SW 1271 (cell line): ENCODE measurements at places on chromosomes 13 and 19.

- DNase-seq: no peak
Observed at GRCh38 chr13:83592095-83592494, 290.2 kb downstream of the SLITRK1 start.

DNA sequence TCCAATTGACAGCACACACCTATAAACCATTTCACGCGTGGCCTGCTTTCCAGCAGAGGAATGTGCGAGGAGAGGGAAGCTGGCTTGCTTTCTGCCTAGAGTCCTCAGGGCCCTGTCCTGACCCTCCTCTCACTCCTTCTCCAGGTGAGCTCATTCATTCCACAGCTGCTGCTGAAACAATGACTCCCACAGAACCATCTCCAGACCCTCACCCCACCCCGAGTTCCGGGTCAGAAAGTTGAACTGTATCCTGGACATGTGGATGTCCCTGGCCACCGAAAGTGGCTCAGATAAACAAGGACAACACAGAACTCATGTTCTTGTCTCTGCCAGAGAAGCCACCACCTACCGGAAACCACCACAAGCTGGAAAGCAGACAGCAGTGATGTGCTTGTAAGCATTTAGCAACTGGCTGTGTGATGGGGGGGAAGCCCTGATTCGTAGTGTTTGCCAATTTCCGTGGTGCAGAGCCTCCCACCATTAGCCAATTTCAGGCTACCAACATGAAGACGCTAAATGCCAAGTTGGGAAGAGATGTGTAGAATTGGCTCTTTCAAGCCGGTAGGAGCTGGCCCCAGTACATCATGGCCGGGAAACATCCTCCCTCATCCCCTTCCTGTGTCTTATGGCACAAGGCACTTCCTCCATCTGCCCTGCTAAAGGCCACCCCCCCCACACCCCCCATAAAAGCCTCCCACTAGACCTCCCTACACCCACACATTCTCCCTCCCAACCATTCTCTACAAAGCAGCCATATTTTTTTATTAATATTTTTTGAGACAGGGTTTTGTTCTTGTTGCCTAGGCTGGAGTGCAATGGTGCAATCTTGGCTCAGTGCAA lies 5.0 kb downstream of the SYCE2 start:
- DNase-seq: no peak

DNA sequence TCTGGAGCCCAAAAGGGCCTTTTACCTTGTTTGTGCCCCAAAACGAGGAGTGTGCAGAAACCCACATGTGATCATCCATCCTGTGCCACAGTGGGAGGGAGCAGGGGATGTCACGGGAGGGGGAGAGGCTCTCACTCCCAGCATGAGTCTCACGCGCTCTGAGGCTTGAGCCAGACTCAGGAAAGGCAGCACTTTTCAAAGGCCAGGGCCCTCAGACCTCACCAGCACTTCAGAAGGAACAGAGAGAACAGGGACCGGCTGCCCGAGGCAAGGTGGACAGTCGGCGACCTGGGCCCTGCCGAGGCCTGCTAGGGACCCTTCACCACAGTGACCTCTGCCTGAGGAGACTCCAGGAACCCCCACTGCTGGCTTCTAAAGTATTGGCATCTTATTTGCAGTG lies 71.7 kb upstream of the WASF3 start:
- DNase-seq: no peak

DNA sequence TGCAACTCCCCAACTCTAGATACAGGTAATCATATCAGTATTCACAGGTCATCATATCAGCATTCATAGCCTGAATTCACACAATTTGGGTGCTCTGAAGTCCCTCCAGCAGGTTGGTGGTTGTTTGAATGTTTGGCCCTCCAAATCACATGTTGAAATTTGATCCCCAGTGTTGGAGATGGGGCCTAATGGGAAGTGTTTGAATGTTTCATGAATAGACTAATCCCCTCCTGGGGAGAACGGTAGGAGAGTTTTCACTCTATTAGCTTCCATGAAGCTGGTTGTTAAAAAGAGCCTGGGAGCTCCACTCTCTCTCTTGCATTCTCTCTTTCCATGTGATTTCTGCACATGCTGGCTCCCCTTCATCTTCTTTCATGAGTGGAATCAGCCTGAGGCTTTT lies 288.6 kb upstream of the PCDH9 start:
- no peak for DNase-seq

DNA sequence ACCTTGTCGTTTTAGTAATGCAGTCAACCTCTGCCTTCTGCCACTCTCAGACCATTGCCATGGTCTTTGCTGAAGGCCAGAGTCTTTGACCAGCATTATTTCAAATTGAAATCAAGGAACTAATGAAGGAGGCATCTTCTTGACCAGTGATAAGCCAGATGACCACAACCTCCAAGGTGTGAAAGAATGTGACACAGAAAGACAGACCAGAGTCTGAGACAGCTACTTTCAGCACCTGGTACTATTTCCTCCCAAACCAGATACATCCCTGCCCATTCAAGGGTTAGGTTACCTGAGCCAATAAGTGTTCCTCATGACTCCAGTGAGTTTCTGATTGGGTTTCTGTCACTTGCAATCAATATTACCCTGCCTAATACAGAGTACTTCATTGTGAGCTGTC lies 20.3 kb upstream of the RNASEH2B start:
- DNase-seq: no peak

DNA sequence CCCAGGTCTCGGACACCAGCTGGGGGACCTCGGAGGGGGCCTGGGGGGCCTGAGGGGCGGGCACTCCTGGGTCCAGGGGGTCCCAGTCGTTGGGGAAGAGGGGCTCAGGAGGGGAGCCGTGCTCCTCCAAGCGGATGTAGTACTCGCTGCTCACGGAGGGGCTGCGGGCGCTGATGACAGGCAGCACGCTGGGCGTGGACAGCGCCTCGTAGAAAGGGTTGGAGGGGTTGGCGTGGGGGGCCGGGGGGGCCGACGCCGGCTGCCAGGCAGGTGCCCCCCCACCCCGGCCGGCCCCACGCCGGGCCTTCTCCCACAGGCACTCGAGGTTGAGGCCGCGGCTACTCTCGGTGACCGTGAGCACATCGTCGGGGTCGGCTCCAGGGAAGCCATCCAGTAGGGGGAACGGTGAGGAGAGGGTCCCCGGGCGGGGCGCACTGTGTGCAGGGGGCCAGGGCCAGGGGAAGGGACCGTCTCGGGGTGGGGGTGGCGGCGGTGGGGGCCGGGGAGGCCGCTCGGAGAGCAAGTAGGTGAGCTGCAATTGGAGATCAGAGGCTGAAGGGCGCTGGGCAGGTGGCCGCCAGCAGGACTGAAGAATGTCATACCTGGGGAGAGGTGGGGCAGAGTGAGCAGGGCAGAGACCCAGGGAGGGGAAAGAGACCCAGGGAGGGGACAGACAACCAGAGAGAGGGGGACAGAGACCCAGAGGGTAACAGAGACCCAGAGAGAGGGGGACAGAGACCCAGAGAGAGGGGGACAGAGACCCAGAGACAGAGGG lies 12.1 kb downstream of the LMTK3 start:
- no peak for DNase-seq

DNA sequence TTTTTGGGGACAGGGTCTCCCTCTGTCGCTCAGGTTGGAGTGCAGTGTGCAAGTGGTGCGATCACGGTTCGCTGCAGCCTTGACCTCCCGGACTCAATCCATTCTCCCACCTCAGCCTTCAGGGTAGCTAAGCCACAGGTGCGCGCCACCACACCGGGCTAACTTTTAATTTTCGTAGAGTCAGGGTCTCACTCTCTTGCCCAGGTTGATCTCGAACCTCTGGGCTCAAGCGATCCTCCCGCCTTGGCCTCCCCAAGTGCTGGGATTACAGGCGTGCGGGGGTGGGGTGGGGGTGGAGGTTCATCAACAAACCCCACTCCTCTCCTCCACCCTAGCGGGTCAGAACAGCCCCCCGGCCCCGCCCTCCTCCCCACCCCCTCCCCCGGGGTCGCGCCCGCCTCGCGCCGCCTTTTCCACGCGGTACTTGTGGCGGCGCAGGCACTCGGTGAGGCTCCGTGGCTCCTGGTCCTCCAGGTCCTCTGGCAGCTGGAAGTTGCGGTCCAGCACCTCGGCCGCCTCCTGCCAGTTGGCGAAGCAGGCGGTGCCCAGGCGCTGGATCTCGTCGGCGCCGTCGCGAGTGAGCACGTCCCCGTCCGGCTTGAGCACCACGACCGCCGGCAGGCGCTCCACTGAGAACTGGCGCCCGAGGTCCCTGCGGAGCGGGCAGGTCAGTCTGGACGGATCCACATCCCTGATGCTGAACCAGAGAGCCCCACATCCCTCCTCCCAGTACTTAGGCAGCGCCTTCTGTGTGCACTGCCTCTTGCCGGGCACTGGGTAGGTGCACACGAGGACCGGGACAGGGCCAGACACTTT lies 5.2 kb downstream of the NXNL1 start:
- DNase-seq: no peak

GRCh38 chr13:113591750-113592149 lies 7.2 kb downstream of the TFDP1 start:
- no peak for DNase-seq

DNA sequence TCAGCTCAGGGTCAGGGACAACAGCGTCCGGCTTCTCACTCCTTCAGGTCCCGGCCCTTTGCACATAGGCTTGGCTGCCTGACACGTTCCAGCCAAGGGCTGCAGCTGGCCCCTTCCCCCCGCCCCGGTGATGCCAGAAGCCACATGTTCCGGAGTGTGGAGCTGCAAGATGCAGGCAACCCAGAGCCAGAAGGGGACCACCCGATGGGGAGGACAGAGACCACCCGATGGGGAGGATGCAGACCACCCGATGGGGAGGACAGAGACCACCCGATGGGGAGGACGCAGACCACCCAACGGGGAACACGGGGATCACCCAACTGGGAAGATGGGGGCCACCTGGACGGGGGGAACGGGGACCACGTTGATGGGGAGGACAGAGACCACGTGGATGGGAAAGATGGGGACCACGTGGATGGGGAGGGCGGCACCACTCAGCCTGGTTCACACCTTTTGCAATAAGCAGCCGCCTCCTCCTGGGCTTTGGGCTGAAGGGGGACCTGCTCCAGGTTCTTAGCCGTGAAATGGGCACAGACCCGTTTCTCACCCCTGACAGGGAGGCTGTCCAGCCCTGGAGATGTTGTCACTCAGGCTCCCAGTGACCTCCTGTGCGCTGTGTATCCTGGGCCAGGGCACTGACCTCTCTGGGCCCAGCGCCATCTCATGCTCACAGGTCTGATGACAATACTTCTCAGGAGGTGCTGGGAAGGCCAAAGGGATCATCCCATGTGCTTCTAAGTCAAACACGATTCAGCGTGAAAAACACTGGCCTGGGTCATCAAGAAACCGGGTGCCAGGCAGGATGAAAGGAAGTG lies 34.5 kb downstream of the C13orf46 start:
- DNase-seq: no peak

- no peak for DNase-seq
Observed at GRCh38 chr13:96091164-96092117, 1.5 kb downstream of the HS6ST3 start.

- no peak for DNase-seq
Observed at GRCh38 chr13:90171649-90172048, 1175.8 kb upstream of the MIR17HG start.

DNA sequence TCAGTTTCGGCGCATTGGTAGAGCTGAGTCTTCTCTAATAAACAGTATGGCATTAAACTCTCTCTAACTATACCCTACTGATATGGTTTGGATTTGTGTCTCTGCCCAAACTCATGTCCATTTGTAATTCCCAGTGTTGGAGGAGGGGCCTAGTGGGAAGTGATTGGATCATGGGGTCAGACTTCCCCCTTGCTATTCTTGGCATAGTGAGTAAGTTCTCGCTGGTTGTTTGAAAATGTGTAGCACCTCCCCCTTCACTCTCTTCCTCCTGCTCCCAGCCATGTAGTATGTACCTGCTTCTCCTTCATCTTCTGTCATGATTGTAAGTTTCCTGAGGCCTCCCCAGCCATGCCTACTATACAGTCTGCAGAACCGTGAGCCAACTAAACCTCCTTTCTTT lies 682.7 kb upstream of the ARGLU1 start:
- DNase-seq: no peak

DNA sequence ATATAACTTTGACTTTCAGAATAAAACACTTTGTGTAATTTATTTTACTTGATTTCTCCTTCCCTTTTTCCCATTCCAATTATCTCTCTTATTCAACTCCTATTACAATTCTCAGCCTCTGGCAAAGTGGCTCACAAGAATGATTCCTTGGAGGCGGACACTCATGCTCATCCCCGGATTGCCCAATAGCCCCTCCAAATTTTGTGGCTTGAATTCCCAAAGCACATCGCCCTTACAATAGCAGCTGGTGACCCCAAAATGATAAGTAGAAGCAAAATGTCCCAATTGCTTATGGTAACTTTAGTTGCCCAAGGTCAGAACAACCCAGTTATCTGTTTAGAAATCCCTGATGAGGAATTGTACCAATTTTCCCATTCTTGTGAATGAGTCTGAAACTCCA lies 1523.5 kb upstream of the PRR20A start:
- no peak for DNase-seq

GRCh38 chr19:17254636-17255035 lies 8.9 kb upstream of the NR2F6 start:
- no peak for DNase-seq

- no peak for DNase-seq
Observed at GRCh38 chr19:50380751-50381151, 3.4 kb upstream of the POLD1 start.

DNA sequence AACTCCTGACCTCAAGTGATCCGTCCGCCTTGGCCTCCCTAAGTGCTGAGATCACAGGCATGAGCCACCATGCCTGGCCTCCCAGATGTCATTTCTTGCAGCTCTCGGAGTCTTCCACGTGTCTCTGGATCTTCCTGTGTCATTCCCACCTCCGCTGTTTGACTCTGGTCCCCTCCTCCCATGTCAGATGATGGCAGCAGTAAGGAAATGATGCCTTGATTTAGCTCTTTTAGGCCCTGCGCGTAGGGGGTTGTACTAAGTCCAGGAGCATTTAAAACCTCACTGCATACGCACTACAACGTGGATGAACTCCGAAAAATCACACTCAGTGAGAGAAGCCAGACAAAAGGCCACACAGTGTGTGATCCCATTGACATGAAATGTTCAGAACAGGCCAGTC lies 113.1 kb downstream of the GNG7 start:
- no peak for DNase-seq

DNA sequence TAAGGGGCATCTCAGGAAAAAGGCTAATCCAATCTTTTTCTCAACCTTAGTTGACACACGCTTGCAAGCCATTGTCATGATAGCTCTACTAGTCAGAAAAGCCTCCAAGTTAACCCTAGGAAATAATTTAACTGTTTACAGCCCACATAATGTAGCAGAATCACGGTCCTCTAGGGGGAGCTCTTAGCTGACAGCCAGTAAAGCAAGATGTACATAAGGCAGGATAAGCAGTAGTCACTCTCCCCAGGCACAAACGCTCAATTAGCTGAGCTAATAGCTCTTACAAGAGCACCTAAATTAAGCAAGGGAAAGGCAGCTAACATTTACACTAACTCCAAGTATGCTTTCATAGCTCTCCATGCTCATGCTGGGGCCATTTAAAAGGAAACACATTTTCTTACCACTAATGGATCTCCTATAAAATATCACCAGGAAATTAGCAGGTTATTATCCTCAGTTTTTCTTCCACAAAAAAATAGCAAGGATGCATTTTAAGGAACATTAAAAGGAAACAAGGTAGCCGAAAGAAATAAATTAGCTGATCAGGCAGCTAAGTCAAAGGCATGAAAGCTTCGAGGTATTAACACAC lies 33.7 kb upstream of the ZSCAN5A start:
- DNase-seq: no peak
